ENCODE measurements at places on chromosomes 3 and 15. TPM values are rescaled to one million over a fixed set of nuclear protein-coding genes. Genes with fewer than 3 reads are reported as not detected.

- DNase-seq: no peak
Measured at GRCh38 chr3:49296781-49297411, 19.9 kb upstream of the C3orf62 start.

- no peak for DNase-seq
Measured at GRCh38 chr3:127424766-127425504, 137.1 kb upstream of the PRR20G start.

- DNase-seq: no peak
Measured at GRCh38 chr3:149199474-149199873, 22.2 kb downstream of the CP start.

GRCh38 chr3:156764751-156765150 lies 61.4 kb upstream of the LEKR1 start:
- DNase-seq: no peak

CFAP100 gene
- total RNA-seq: not detected

RPL22L1 gene
- total RNA-seq: 98.9 TPM

POLR2M gene
- 71.0 TPM for total RNA-seq

GRCh38 chr3:136075811-136076210 lies 110.3 kb downstream of the PPP2R3A start:
- no peak for DNase-seq

SCAANT1 gene
- total RNA-seq: not detected

LRIG1 gene
- 43.7 TPM for total RNA-seq

DNA sequence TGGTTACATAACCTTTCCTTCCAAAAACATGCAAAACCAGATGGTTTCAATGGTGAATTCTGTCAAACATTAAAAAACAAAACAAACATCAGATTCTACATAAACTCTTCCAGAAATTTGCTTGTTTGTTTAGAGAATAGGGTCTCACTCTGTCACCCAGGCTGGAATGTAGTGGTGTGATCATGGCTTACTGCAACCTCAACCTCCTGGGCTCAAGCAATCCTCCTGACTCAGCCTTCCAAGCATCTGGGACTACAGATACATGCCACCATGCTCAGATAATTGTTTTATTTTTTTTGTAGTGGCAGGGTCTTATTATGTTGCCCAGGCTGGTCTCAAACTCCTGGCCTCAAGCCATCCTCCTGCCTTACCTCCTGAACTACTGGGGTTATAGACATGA lies 36.1 kb downstream of the FBXL2 start:
- no peak for DNase-seq

IGDCC3 gene
- total RNA-seq: not detected

DNA sequence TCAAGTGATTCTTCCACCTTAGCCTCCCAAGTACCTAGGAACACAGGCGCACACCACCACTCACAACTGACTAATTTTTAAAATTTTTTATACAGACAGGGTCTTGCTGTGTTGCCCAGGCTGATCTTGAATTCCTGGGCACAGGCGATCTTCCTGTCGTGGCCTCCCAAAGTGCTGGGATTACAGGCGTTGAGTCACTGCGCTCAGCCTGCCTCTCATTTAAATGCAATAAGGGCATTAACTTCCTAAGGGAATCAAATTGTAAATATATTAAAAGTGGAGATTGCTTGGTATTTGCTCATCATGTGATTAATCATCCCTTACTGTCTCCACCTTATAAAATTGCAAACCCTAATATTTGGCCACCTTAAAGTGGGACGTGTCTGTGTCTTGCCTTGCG lies 65.2 kb downstream of the PGPEP1L start:
- no peak for DNase-seq

RTP3 gene
- total RNA-seq: not detected

- no peak for DNase-seq
Measured at GRCh38 chr3:13457593-13457992, 22.5 kb upstream of the HDAC11 start.

DNA sequence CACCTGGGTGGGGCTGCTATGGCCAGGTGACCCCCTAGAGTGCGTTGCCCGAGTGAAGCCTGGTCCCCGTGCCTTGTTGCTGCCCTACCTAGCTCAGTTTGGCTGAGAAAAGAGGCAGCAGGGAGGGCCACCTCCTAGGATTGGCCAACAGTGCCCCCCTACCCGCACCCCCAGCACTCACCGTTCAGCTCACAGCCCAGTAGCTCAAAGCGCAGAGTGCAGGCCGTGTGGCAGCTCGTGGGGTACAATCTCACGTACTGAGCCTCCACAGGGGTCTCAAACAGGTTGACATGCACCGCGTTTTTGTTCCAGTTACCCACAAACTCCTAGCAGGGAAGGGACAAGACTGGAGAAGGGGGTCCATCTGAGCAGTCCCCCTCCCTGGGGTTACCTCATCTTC lies 7.6 kb downstream of the MFGE8 start:
- DNase-seq: no peak

DNA sequence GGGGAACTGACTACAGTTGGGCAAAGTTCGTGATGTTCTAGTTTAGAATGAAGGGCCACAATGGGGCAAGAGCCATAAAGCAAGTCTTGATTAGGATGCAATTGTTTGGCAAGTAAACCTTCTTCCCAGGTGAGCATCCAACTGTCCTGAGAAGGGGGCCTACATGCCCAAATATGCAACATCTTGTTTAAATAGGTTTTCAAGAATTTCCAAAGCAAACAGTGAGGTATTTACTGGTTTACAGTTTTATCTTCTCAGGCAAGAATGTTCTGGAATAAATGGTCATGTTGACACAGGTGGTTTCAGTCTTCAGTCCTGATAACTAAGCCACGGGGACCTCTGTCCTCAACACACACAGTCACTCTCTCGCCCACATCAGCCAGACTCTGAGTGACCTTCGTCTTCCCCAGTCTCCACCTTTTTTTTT lies 90.3 kb upstream of the FAM174B start:
- DNase-seq: no peak

DNA sequence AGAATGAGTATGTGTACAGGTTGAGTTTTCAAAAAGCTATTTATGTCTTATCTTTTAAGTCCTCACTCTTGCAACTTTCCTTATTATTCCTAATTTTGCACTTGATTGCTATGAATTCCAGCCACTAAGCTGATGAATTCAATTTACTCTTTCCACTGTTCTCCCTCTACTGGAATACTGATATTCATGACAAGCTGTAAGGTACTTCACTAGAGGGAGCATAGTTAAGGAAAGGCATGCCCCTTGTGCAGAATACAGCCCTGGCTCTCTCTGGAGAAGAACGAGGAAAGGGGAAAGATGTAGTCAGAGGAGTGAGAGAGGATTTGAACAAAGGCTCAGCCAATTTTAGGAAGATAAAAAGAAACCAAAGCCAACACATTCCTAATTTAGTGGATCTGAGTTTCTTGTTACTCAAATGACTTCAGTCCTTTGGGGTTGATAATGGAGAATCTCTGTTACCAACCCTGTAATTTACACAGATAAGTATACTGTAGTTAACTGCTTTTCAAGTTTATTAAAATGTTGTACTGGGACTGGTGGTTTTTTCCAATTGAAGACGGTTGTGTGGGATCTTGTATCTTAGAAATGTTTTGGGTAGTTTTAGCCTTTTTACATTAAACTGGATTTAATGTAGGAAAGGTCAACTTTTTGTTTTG lies 4.0 kb downstream of the SCAANT1 start:
- no peak for DNase-seq

DNA sequence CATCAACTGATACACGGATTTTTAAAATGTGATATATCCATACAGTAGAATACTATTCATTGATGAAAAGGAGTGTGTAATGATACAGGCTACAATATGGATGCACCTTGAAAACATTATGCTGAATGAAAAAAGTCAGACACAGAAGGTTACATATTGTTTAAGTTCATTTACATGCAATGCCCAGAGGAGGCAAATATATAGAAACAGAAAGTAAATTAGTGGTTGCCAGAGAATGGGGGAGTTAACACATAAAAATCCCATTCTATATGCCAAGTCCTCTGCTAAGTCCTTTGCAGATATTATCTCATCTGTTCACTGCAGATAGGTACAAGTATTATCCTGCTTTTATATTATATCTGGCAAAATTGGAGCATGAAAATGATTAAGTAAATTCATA lies 22.1 kb upstream of the CDIN1 start:
- DNase-seq: no peak

GRCh38 chr15:31257286-31257685 lies 69.3 kb upstream of the KLF13 start:
- DNase-seq: no peak

AGTR1 gene
- not detected for total RNA-seq

GRCh38 chr3:109921509-109921908 lies 584.2 kb upstream of the DPPA4 start:
- DNase-seq: no peak

CCRL2 gene
- total RNA-seq: 6.2 TPM

- DNase-seq: no peak
Measured at GRCh38 chr3:175914785-175915184, 1055.7 kb downstream of the NAALADL2 start.

DNA sequence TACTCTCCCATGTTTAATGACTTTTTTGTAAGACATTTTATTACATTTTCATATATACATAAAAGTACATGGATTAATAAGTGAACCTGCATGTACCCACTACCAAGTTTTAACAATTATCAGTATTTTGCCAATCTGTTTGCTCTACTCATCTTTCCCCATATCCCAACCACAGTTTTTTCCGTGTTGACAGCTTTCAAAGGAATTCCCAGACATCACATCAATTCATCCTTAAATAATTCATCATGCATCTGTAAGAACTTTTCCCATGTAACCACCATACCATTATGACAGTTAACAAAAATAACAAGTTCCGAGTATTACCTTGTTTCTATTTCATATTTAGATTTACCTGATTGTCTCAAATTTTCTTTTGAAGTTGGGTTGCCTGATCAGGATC lies 436.7 kb downstream of the PDCD6IP start:
- no peak for DNase-seq

SLC28A2 gene
- not detected for total RNA-seq
